NCI-H2029 treated with DMSO at 0.1 percent for 48 hours (cell line): ENCODE measurements at places on chromosomes 16 and 17.

DNA sequence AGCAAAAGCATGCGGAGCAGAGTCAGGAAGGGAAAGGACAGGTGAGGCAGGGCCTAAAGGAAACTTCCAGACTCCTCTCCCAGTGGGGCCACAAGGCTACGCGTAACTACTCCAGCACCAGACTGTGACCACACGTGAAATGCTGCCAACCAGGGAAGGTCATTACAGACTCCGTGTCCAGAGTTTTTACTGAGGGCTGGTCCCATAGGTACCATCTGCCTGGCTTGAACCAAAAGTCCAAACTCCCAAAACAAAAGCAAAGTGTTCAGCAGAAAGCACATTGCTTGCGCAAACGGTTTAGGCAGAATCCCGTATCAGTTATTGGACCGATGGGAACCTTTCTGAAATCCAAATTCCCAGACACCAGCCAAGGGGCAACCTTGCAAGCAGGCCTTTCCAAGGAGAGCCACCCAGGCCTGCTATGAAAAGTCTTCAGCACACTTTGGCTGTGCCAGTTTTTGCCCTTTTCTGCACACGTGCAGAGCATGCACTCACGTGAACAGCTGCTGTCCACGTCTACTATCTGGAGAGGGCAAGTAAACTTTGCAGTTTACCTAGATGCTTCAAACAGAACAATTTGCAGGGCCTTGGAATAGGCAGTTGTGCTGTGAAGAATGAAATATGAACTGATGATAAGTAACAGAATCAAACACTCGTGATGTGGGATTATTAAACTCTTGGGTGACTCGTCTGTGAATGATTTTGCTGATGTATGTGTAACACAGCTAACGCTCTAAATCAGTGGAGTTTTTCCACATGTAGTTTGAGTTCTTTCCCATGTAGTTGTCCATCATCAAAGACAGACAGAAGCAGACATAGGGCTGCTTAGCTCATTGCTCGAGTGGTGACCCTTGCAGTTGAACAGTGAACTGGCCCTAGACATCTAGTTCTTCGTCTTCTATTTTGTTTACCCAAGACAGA, 58.1 kb upstream of the CRISPLD2 start:
- DNase-seq = no peak

- no peak for DNase-seq
These were observed 4.9 kb upstream of the RASD1 start for GRCh38 chr17:17500999-17501605.

DNA sequence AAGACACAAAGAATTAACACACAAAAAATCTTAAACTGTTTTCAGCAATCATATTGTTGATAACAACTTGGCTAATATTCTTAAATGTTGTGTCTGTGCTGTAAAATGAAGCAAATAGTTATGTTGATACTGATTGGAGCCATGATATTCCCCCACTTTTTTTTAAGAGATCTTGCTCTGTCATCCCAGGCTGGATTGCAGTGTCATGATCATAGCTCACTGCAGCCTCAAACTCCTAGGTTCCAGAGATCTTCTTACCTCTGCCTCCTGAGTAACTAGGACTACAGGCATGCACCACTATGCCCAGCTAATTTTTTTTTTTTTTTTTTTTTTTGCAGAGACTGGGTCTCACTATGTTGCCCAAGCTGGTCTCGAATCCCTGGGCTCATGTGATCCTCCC, 26.0 kb downstream of the BBS2 start:
- no peak for DNase-seq

DNA sequence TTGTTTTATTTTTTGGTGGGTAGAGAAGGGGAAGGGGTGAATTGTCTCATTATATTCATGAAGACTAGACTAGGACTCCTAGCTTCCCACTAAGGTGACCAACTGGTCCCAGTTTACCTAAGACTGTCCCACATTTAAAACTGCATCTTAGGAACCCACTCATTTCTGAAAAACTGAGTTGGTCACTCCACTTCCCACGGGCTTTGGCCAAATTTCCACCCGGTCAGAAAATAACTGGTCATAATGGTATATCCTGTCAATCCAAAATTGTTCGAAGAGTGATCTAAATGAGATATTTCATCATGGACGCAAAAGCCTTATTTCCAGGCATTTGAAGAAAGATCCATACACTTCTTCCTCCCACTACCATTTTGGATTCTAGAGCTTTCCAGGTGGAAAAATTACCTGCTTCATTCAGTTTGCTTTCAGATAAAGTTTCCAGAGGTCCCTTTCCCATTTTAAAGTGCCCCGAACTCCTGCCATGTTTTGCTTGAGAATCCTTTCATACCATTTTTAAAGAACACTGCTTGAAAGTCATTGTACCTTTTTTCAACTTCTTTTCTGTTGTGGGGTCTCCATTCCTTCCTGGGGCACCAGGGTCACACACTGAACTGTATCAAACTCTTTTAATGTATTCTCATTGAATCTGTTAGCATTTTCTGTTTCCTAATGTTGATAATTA, 21.8 kb upstream of the ZFHX3 start:
- no peak for DNase-seq

- no peak for DNase-seq
These were observed 2.0 kb upstream of the LPO start for GRCh38 chr17:58236394-58236793.

GRCh38 chr16:27228045-27228444, 24.7 kb downstream of the KDM8 start:
- DNase-seq = no peak
